ENCODE measurements at places on chromosomes 5 and 9.

GRCh38 chr9:6123416-6123815 is 92.2 kb upstream of the IL33 start:
- peak; percentile 84 for DNase-seq

- DNase-seq: no peak
These were observed 97.1 kb upstream of the LRRTM2 start for GRCh38 chr5:138972230-138972629.

GRCh38 chr5:143606043-143606752 is 202.7 kb upstream of the NR3C1 start:
- DNase-seq: no peak

GRCh38 chr5:178991190-178992145 is 3.7 kb downstream of the GRM6 start:
- no peak for DNase-seq

GRCh38 chr9:132627594-132627993 is 42.2 kb downstream of the DDX31 start:
- no peak for DNase-seq

- DNase-seq: no peak
These were observed 153.3 kb downstream of the RGS3 start for GRCh38 chr9:113616621-113617496.

DNA sequence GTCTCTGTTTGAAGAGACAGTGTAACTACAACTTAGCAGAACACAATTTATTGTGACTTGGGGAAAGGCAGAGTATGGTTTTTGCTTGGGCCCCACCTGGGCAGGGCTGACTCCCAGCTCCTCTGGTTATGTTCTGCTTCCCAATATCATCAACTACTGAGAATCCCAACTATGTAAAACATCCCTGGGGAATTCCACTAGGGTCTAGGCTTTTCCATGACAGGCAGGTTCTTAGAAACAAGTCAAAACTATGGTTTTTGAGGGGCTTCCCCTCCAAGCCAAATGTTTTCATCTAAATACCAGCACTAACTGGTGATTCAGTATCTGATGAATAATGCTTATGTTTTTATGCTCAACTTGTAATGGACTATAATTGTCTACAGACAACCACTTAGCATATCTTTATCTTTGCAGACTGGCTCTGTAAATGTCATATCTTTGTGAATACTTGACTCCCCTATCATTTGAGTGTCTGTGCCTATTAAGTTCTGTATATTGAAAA is 409.5 kb downstream of the PDE4D start:
- no peak for DNase-seq

GRCh38 chr5:58466939-58467338 is 7.1 kb upstream of the PLK2 start:
- no peak for DNase-seq

- DNase-seq: peak; percentile 88
These were observed at the start of gene MCC for GRCh38 chr5:113487781-113488644. TSS of gene MCC (minus strand) at chr5:113488453.

DNA sequence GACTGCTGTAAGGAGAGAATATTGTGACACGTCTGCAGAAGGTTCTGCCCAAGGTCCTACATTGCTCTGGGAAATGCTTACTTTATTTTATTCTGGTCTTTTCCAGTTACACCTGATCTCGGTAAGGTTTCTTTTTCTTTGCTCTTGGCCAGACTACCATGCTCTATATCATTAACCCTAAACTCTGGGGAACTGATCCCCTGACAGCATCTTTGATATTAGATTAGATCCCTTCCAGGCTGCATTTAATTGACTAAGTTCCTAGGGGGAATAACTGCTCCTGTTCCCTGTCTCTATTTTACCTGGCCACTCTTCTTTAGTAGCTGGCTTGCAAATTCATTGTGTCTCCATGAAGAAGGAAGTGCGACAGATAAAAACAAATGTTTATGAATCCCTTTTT is 243.5 kb downstream of the MAT2B start:
- no peak for DNase-seq

GRCh38 chr5:134994560-134995156 is 27.0 kb downstream of the CATSPER3 start:
- DNase-seq: no peak

DNA sequence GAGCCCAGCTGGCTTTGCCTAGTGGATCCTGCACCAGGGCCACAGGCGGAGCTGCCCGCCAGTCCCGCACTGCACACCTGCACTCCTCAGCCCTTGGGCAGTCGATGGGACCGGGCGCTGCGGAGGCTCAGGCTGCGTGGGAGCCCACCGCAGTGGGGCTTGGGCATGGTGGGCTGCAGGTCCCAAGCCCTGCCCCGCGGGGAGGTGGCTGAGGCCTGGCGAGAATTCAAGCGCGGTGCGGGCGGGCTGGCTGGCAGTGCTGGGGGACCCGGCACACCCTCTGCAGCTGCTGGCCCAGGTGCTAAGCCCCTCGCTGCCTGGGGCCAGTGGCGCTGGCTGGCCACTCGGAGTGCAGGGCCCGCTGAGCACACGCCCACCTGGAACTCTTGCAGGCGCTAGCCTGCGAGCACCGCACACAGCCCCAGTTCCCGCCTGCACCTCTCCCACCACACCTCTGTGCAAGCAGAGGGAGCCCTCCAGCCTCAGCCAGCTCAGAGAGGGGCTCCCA is 125.7 kb upstream of the OTULINL start:
- DNase-seq: no peak

GRCh38 chr9:90014421-90014820 is 409.6 kb downstream of the GADD45G start:
- no peak for DNase-seq

DNA sequence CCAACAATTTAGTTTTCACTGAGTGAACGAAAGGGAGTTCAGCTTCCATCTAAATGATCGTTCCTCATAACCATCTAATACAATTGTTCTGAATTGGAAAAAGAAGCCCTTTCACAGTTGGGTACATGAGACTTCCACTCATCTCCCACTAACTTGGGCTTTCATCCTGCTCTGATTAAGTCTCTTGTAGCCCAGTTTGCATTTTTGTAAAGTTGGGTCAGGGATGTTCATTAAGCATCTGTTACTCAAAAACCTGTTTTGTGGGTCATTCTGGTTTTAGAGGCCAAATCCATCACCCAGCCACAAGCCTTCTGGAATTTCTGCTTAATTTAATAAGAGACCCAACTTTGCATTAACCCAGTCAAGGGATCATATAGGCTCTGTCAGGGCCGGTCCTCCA is 385.3 kb downstream of the BNC2 start:
- no peak for DNase-seq

GRCh38 chr9:16679327-16679821 is 191.1 kb downstream of the BNC2 start:
- DNase-seq: no peak

DNA sequence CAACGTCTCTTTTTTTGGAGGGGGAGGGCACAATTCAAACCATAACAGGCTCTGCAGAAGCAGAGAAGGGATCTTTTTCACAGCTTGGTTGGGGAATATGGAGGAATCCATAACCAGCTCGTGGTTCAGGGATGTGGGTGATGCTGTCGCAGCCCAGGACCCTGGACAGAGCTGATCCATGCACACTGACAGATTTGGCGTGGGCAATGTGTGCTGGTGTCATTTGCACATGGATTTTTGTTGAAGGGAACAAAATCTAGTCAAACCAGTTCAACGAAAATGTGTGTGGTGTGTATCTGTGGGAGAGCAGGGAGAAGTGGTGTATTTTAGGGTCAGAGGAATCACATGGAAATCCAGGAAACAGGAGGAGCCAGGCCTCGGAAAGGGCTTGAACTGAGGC is 4.2 kb downstream of the DOCK2 start:
- DNase-seq: no peak

GRCh38 chr9:127204771-127205470 is 59.7 kb upstream of the GARNL3 start:
- DNase-seq: peak; percentile 97

DNA sequence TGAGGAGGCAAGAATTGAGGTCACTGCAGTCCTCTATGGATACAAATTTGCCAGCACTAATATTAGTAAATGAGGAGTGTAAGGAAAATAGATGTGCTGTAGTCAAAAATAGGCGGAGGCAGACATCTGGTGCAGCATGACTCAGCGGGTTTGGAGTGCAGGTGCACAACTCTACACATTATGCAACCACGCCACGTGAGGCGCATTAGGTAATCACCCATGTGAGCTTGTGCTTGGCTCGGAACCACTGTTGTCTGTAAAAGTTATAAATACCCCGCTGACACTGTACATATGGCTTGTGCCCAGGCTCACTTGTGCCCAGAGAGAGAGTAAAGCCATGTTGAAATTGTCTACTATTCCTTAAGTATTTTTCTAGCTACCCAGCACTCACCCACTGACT is 623.5 kb upstream of the NUDT12 start:
- no peak for DNase-seq

- DNase-seq: no peak
These were observed 411.7 kb upstream of the EDIL3 start for GRCh38 chr5:84796399-84796798.

GRCh38 chr9:85453850-85454249 is 287.9 kb downstream of the AGTPBP1 start:
- DNase-seq: no peak

GRCh38 chr5:115098041-115098702 is 71.5 kb downstream of the TRIM36 start:
- no peak for DNase-seq

DNA sequence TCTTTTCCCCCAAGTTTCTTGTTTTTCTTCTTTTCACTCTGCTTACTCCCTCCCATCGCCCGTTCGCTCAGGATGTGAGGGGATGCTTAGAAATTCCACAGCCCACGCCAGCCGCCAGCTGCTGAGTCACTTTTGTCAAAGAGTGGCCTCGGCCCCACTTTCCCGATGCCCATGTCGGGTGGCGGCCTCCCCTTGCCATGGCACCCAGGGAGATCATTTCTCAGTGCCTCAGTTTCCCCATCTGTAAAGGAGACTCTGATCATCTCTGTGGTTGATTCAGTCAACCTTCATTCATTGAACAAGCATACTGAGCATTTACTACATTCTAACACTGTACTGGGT is 353 bp upstream of the PDGFRB start:
- no peak for DNase-seq

DNA sequence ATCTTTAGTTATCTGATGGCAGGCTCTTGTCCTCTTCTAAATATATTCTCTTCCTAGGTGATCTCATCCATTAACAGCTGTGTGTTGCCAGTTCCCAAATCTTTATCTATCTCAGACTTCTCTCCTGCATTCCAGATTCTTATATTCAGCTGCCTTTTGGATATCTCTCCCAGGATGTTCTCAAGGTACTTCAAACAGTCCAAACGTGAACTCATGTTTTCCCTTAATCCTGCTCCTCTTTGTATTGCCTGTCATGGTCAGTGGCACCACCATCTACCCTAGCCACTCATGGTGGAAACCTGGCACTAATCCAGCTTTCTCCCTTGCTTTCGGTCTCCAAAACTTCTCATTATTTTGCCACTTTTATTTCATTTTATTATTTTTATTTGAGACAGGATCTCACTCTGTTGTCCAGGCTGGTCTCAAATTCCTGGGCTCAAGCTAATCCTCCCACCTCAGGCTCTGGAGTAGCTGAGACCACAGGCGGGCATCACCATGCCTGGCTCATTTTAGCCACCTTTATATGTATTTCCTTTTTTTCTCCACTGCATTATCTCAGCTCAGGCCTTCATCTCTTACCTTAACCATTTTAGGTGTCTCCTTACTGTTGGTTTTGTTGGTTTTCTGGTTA is 3.8 kb downstream of the ZFYVE16 start:
- DNase-seq: no peak

DNA sequence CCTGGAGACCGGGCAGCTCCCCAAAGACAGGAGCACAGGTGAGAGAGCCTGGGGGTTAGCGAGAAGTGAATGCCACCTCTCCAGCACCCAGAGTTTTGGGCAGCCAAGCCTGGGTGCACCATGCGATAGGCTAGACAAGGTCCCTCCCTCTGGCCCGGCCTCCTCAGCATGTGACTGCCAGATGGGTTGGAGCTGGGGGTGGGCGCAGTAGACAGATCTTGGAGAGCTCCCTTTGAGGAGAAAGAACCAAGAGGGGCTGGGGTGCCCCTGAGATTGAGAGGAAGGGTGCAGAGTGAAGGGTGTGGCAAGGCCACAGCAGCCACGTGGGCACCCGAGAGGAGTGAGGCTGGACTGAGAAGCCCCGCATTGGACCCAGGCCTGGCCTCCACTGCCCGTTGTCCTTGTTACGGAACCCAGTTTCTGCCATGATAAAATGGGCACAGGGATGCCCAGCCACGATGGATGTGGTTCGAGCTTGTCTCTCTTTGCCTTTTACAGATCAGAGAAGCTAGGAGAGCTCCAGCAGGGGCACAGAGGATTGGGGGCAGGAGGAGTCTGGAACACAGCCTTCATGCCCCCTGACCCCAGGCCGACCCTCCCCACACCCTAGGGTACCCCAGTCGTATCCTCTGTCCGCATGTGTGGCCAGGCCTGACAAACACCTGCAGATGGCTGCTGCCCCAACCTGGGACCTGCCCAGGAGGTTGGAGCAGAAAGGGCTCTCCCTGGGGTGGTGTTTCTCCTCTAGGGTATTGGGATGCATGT is 1.4 kb downstream of the TMEM141 start:
- no peak for DNase-seq

- no peak for DNase-seq
These were observed 7.6 kb downstream of the ARPC5L start for GRCh38 chr9:124869466-124869985.

DNA sequence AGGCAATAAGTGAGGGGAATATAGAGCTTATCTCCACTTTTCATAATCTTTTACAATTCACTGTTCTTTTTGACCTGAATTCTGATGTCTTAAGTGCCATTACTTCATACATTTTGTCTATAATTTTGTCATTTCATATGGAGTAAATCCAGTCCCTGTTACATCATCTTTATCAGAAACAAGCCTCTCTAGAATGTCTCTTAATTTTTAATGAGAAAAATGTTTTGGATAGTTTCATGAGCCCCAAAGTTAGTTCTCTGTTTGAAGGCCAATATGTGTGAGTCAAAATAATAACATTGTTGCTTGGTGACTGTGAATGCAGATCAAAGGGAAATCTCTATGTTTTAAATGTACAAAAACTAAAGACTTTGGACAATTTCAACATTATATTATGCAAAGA is 329.6 kb upstream of the ARRDC3 start:
- DNase-seq: no peak

DNA sequence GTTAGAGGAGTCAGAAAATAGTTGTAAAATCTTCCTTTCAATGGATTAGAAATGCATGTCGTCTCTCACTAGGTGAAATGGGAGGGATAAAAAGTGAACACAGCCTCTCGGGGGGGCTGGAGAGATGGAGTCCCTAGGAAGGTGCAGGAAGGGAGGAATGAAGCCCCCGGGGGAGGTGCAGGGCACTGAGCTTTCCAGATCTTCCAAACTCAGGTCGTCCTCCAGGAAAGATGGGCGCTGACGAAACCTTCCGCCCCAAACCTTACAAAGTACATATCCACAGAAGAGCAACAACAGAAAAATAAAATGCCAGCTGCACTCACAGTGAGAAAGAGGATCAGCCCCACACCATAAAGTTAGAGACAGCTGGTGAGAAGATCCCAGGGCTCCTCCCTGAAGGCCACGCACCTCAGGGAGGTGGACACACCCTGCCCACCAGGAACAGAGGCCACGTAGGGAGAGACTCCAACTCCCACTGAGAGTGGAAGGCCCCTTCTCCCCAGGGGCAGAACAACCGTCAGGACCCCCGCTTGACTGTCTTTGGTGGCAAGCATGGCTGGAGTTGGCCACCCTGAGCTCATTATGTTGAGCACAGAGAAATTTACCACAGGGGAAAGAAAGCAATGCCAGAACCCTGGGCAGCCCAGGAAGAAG is 174.3 kb downstream of the AUH start:
- DNase-seq: no peak

- DNase-seq: peak; percentile 45
These were observed 8.3 kb upstream of the NRARP start for GRCh38 chr9:137310189-137311052.
